ENCODE measurements at places on chromosomes 3 and 15. TPM values are rescaled to one million over a fixed set of nuclear protein-coding genes. Genes with fewer than 3 reads are reported as not detected.

Gene GOLGA8T
- total RNA-seq: not detected

Gene AGBL1
- not detected for total RNA-seq

Gene ZKSCAN7
- 4.9 TPM for total RNA-seq

Gene RGMA
- total RNA-seq: under 0.01 TPM

Gene TOMM70
- total RNA-seq: 39.5 TPM

Gene ASB14
- not detected for total RNA-seq

Gene ISL2
- total RNA-seq: 1.7 TPM

Gene RETNLB
- not detected for total RNA-seq

Gene PGBD4
- total RNA-seq: 0.58 TPM

Gene TTLL13
- not detected for total RNA-seq

Gene SYNPR
- not detected for total RNA-seq

Gene GHSR
- not detected for total RNA-seq

Gene NR1I2
- not detected for total RNA-seq

Gene GRK7
- not detected for total RNA-seq

Gene RPL39L
- 35.7 TPM for total RNA-seq

Gene HRG
- total RNA-seq: not detected

Gene ZMYND10
- 1.7 TPM for total RNA-seq

Gene NDN
- 34.0 TPM for total RNA-seq

Gene TRIM59
- 35.1 TPM for total RNA-seq

Gene THSD4
- 60.5 TPM for total RNA-seq

Gene MUSTN1
- not detected for total RNA-seq

Gene C3orf85
- not detected for total RNA-seq

Gene CCK
- total RNA-seq: not detected

Gene RPP25
- 0.53 TPM for total RNA-seq

Gene SLMAP
- total RNA-seq: 32.4 TPM

Gene EFHB
- not detected for total RNA-seq

Gene DAG1
- 84.0 TPM for total RNA-seq

Gene ADGRG7
- not detected for total RNA-seq

Gene GOLGA8O
- not detected for total RNA-seq

Gene CD80
- not detected for total RNA-seq

Gene DCLK3
- total RNA-seq: not detected

Gene ABHD17C
- 8.7 TPM for total RNA-seq

Gene POPDC2
- not detected for total RNA-seq

Gene CCDC39
- not detected for total RNA-seq

Gene ACKR4
- total RNA-seq: 0.58 TPM

Gene ACSBG1
- total RNA-seq: not detected

Gene ARHGEF26
- total RNA-seq: 10.1 TPM

Gene UBA7
- total RNA-seq: 36.3 TPM

Gene OXTR
- total RNA-seq: 70.9 TPM

Gene KLHL24
- total RNA-seq: 16.7 TPM

Gene PIERCE2
- 2.6 TPM for total RNA-seq

Gene IMPG2
- total RNA-seq: 0.18 TPM

Gene XCR1
- not detected for total RNA-seq

Gene MESP1
- total RNA-seq: not detected

Gene COL8A1
- total RNA-seq: 114 TPM

Gene TGM4
- total RNA-seq: not detected

Gene ANKRD34C
- total RNA-seq: not detected

Gene BBX
- total RNA-seq: 27.1 TPM

Gene TRIM42
- total RNA-seq: not detected

Gene SEC22A
- total RNA-seq: 57.2 TPM

Gene TMIE
- total RNA-seq: not detected

Gene CCDC54
- total RNA-seq: not detected

Gene CCR8
- not detected for total RNA-seq

Gene ATP13A4
- not detected for total RNA-seq

Gene STRA6
- 11.2 TPM for total RNA-seq

Gene TEX9
- total RNA-seq: 1.9 TPM

Gene PLCH1
- not detected for total RNA-seq

Gene DPH6
- total RNA-seq: 8.4 TPM
